ENCODE measurements at places on chromosomes 5 and 9.

DNA sequence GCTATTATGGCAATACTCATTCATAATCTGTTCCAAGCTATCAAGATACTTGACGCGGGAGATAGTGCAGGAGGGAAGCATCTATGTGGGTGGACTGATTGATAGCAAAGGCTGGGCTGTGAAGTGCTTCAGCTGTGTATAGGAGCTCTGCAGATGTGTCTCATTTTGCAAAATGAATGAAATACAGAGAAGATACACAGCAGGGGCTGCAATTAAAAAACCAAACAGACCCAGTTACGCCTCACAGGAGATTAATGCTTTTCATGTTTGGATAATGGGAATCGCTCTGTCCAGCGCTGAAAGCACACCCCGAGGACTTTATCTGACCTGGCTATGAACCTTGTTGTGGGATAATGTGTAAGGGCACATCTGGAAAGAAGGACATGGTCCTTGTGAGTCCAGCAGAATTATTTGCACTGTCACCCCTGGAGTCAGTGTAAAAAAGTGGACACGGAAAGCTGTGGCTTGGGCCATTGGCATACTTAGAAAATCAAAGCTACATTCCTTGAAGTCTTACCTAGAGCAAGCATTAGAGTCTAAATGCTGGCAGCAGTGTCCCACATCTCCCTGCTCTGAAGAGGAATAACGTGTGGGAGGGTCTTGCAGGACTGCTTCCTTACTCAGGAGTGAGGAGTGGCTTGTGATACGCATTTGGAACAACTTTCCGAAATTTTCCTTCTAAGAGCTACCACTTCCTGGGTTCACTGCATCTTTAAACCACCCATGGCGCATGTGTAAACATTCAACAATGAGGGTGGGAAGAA lies 2.6 kb downstream of the SH3RF2 start:
- DNase-seq = peak; percentile 17

GRCh38 chr5:133130387-133131118 lies 78.7 kb downstream of the HSPA4 start:
- DNase-seq = no peak

DNA sequence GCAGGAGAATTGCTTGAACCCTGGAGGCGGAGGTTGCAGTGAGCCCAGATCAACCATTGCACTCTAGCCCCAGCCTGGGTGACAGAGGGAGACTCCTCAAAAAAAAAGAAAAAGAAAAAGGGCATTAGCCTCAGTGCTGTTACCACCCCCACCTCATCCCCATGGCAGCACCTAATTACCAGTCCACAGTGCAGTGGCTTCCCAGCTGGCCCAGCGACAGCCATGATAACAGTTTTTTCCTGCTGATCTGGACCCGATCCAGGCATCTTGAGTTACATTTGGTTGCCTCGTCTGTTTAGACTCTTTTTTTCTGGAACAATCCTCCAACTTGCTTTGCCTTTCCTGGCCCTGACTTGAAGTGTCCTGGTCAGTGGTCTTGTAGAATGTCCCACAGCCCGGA lies 24.4 kb downstream of the NCS1 start:
- peak; percentile 60 for DNase-seq

DNA sequence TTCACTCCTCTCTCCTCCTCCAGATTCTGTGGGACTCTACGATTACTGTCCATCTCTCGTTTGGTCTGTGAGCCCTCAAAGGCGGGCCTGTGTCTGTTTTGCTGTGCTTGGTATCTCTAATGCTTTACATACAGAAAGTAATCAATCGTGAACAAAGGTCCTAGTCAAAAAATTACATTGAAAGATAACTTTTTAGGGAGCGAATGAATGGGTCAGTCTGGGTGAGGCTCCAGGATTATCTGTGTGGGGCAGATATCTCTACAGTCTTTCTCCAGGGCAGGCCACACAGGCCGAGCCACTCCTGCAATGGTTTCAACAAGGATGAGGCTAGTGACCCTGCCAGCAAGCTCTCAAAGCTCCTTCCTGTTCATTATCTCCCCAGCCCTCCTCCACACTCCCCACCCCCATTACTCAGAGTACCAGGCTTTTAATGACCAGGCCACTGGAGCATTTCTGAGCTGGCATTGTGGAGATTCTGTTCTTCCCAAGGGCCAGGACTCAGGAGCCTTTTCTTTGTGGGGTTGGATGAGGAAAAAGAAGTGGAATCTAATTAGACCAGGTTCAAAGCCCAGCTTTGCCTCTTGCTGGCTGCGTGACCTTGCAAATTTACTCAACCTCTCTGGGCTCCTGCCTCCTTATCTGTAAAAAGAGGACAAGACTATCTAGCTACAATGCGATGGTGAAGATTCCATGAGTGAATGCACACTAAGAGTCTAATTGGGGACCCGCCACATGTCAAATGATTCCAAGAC lies 10.2 kb downstream of the CORO2A start:
- no peak for DNase-seq

- no peak for DNase-seq
Observed at GRCh38 chr5:5301176-5301575, 121.3 kb upstream of the ICE1 start.

GRCh38 chr5:131791866-131792265 lies 5.0 kb downstream of the FNIP1 start:
- DNase-seq = no peak

GRCh38 chr9:15220658-15221318 lies 86.2 kb downstream of the TTC39B start:
- no peak for DNase-seq

- DNase-seq = peak; percentile 11
Observed at GRCh38 chr9:2622461-2623287, 1.1 kb downstream of the VLDLR start.

DNA sequence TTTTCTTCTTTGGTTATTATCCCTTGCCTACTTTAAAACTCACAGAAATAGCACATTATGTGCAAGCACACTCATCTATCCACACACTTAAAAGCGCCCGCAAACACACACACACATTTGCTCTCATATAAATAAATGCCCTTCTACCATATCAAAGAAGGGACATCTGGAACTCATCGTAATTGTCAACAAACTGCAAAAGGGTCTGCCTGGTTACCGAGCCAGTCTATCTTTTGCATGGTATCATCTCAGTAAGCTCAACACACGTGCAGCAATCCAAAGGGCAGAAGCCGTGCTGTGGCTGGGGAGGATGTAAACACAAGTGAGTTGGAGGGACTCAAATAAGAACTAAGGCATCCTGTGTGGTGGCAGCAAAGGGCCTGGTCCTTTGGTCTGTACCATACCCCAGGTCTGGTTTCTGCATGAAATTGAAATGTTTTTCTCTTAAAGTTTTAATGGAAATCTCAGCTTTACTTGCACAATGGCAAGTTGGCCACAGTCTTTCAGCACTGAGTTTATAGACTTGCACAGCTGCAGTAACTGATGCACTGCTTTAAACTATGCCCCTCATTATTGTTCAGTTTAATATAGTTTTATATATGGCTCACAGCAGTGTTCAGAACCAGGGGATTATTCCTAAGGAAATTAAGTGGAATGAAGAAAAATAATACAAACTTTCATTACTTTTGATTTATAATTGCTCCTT lies 331.0 kb downstream of the ADAMTS6 start:
- DNase-seq = no peak

DNA sequence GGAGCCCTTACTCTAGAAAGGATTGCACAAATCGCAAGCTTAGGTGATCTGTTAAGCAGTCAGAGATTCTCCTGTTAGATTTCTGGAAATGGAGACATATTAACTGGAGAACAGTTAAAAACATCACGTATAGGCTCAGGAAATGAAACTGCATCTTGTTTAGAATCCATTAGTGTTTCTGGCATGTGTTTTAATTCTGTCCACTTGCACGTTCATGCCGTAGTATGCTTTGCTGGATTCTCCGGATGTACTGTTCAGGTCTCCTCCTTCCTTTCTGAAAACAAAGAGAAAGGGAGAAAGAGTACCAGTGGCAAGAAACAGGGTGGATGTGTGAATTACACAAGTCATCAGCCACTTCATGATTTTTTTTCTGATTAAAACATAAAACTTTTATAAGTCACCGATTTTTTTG lies 2.5 kb upstream of the RGMB start:
- no peak for DNase-seq

DNA sequence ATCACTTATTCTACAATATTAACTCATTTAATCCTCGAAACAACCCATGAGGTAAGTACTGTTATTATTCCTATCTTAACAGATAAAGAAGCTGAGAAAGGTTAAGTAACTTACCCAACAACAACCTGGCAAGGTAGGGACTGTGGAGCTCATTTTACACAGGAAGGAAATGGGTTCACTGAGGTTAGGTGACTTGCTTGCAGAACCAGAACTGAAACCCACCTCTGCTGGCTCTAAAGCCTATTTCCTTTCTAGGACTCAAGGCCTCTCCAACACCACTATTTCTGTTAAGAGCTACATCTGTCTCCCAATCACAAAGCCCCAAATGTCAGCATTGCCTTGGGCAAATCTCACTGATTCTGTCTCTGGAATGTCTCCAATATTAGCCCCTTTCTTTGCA lies 38.9 kb upstream of the IFNK start:
- DNase-seq = no peak

- DNase-seq = no peak
Observed at GRCh38 chr5:1282131-1282992, 12.5 kb downstream of the TERT start.

GRCh38 chr9:91677822-91678436 lies 254.3 kb upstream of the NFIL3 start:
- DNase-seq = no peak

GRCh38 chr5:167147879-167148278 lies 1143.6 kb upstream of the WWC1 start:
- no peak for DNase-seq

- DNase-seq = no peak
Observed at GRCh38 chr9:127973169-127974000, 7.4 kb downstream of the EEIG1 start.

- no peak for DNase-seq
Observed at GRCh38 chr5:165031371-165031770, 1526.0 kb downstream of the MAT2B start.

DNA sequence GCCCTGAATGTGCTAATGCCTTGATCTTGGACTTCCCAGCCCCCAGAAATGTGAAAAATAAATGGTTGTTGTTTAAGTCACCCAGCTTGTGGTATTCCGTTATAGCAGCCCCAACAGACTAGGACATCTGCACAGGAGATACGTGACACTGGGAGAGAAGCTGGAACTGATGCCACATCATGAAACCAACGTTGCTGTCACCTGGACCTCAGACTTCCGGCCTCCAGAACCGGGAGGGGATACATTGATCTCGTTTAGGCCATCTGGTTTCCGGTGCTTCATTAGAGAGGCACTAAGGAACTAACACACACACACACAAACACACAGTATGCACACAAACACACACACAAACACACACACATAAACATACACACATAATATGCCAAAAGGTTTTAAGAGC lies 75.0 kb upstream of the ICE1 start:
- DNase-seq = no peak

GRCh38 chr9:122099271-122099869 lies 6.3 kb upstream of the TTLL11 start:
- DNase-seq = peak; percentile 68

GRCh38 chr5:174387448-174387847 lies 336.9 kb upstream of the MSX2 start:
- DNase-seq = no peak

GRCh38 chr5:172455511-172456061 lies 1.3 kb upstream of the SH3PXD2B start:
- no peak for DNase-seq

DNA sequence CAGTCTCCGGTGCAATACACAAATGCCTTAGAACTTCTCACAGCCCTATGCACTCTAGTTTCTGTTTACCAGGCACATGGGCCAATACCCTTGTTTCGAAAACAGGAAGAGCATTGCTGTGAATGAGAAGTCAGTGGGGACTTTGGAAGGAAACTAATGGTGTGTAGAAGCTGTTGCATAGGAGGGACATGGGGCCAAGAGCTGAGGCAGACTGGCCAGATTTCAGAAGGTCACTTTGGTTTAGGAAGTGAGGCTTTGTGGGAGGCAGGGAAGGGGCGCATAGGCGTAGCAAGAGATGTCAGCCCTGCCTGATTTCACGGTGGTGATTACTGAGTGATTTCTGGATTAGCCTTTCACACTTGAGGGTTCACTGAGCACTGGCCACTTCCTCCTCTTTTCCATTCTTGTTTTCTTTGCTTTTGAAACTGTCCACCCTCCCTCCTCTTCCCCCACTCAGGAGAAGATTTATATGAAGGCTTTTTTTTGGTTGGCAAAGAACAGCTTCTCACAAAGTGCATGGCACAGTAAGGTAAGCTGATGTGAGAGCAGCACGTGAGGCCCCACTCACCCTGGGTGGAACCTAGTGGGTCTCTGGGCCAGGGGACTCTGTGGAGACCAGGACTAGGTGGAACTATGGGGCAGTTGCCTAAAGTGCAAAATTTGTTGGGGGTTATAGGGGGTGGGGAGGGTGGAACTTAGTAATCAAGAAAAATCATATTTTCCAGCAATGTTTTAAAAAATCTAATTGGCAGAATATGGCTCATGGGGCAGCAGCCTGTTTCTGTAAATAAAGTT lies 6.1 kb upstream of the TMEM252 start:
- DNase-seq = no peak

DNA sequence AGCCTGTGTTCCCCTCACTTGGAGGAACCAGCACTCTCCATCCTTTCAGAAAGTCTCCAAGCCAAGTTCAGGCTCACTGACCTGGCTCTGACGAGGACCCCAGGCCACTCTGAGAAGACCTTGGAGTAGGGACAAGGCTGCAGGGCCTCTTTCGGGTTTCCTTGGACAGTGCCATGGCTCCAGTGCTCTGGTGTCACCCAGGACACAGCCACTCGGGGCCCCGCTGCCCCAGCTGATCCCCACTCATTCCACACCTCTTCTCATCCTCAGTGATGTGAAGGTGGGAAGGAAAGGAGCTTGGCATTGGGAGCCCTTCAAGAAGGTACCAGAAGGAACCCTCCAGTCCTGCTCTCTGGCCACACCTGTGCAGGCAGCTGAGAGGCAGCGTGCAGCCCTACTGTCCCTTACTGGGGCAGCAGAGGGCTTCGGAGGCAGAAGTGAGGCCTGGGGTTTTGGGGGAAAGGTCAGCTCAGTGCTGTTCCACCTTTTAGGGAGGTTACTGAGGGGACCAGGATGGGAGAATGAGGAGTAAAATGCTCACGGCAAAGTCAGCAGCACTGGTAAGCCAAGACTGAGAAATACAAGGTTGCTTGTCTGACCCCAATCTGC lies 4.7 kb upstream of the NUP214 start:
- no peak for DNase-seq

- no peak for DNase-seq
Observed at GRCh38 chr5:65555287-65555686, 7.7 kb downstream of the CENPK start.

GRCh38 chr5:109028608-109029299 lies 281.1 kb downstream of the FER start:
- DNase-seq = no peak

- no peak for DNase-seq
Observed at GRCh38 chr5:160183075-160183474, 46.2 kb upstream of the FABP6 start.

- peak; percentile 66 for DNase-seq
Observed at GRCh38 chr9:69996967-69997366, 46.7 kb upstream of the MAMDC2 start.

All from NCI-H2227 treated with DMSO at 0.1 percent for 48 hours (cell line).